ENCODE measurements at places on chromosomes 16 and 17.

GRCh38 chr17:48244814-48245213, 137.2 kb downstream of the SNX11 start:
- no peaks in the 10 kb centered on the region for H3K36me3 ChIP-seq
- H3K27me3 ChIP-seq, result no peaks in the 10 kb centered on the region
- no peak for DNase-seq
- peak overlapping the region; percentile 2 for H3K4me3 ChIP-seq
- H3K27ac ChIP-seq, result peak overlapping the region; percentile 75
- H3K4me1 ChIP-seq, result peaks cover 83% of the 10 kb centered on the region

DNA sequence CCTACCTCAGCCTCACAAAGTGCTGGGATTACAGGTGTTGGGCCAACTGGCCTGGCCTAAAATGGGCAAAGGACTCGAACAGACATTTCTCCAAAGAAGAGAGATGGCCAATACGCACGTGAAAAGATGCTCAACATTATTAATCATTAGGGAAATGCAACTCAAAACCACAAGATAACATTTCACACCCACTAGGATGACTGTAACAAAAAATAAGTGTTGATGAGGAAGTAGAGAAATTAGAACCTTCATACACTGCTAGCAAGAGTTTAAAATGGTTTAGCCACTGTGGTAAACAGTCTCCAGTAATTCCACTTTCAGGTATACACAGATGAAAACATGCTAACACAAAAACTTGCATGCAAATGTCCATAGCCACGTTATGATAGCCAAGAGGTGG, 5.7 kb downstream of the TMED6 start:
- H3K4me3 ChIP-seq, result no peak overlapping the region
- no peak for DNase-seq
- peaks cover 14% of the 10 kb centered on the region for H3K36me3 ChIP-seq
- no peak overlapping the region for H3K27ac ChIP-seq

DNA sequence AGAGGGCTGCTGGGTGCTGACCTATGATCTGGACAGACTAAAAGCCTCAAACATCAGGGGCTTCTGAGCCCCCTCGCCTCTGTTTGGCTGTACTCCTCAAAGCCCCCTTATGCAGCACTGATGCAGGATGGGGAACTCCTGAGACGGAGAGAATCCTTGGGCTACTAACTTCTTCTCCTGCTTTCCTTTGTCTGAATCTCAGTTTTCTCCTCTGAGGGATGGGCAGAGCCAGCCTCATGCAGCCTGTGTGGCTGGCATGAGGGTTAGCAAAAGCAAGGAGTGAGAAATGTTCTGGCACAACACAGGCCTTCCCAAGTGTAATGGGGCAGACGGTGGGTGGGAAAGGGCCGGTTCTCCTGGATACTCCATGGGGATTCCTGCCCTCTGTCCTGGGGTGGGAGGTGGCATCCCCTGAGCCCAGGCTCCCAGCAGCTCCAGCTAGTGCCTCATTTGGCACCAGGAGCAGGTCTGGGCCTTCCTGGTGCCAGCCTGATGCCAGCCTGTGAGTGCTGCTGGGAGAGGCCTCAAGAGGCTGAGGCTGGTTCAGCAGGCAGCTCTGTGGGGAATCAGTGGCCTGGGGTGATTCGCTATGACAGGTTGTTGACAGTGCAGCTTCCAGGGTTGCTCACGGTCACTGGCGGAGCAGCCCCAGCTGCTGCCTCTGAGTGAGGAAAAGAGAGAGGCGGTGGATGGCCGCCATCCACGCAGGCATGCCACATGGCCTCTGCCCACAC, 4.0 kb upstream of the BRD7 start:
- no peak overlapping the region for H3K4me3 ChIP-seq
- H3K36me3 ChIP-seq, result no peaks in the 10 kb centered on the region
- no peak for DNase-seq
- no peaks in the 10 kb centered on the region for H3K27me3 ChIP-seq
- peaks cover 4% of the 10 kb centered on the region for H3K4me1 ChIP-seq
- H3K27ac ChIP-seq, result no peak overlapping the region

DNA sequence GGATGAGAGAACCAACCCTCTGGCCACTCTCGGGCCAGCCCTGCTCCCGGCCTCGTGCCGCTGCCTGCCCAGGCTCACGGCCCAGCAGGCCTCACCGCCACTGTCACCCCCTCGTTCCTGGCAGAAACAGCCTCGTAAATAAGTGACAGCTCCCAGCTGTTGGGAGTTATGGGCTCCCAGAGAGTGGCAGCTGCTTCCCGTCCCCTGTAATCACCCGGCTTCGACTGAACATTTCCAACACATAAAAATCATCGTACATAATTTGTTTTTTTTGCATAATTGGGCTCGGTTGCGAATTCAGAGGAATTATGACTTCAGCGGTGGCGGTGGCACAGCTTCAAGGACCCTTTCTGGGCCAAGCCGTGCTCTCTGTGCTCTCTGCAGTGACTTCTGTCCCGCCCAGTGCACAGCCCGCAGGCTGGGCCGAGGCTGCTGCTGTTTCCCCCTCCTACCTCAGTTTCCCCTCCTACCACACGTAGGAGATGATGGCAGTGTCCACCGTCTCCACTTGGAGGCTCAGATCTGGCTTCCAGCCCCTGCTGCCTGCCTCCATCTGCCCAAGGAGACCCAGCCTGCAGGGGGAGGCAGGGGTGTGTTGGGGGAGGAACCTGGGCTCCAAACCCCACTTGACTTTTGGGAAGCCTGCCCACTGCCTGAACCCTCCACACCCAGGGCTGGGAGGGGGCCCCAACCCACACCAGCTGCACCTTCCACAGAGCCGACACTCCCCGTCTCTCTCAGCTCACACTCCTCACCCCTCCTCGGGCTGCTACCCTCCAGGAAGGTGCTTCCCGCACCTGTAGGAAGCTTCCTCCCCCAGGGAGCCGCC, 84.9 kb downstream of the RTN4RL1 start:
- no peaks in the 10 kb centered on the region for H3K36me3 ChIP-seq
- no peak overlapping the region for H3K27ac ChIP-seq
- no peak for DNase-seq
- H3K27me3 ChIP-seq, result no peaks in the 10 kb centered on the region
- H3K4me1 ChIP-seq, result no peaks in the 10 kb centered on the region
- H3K4me3 ChIP-seq, result no peak overlapping the region

DNA sequence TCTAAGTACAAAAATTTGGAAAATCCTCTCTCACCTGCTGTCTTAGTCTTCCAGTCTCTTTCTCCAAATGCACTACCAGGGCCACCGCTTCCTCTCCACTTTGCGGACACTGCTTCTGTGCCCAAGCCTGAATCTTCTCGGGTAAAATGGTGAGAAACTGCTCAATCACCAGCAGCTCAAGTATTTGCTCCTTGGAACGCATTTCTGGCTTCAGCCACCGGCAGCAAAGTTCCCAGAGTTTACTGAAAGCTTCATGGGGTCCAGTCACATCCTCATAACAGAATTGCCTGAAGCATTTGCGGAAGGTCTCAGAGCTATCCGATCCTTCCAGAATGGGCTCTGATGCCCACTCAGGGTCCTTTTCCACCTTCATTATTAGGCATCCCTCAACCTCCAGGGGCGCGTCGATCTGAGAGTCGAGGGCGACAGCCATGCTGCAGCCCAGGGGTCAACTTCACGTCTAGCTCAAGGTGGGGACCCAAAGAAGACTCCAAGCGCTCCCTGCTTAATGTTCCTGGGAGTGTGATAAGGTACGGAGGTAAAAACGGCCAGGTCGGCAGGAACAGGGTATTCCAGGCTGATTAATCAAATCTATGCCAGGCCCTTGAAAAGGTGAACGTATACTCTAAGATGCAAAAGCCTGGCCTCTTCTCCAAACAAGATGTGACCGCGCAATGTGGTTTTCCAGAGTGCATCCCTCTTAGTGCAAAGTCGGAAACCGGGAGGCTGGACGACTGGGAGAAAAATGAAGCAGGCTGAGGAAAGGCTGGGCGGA, 763 bp downstream of the ZKSCAN2 start:
- peaks cover 11% of the 10 kb centered on the region for H3K4me1 ChIP-seq
- H3K36me3 ChIP-seq, result peaks cover 19% of the 10 kb centered on the region

DNA sequence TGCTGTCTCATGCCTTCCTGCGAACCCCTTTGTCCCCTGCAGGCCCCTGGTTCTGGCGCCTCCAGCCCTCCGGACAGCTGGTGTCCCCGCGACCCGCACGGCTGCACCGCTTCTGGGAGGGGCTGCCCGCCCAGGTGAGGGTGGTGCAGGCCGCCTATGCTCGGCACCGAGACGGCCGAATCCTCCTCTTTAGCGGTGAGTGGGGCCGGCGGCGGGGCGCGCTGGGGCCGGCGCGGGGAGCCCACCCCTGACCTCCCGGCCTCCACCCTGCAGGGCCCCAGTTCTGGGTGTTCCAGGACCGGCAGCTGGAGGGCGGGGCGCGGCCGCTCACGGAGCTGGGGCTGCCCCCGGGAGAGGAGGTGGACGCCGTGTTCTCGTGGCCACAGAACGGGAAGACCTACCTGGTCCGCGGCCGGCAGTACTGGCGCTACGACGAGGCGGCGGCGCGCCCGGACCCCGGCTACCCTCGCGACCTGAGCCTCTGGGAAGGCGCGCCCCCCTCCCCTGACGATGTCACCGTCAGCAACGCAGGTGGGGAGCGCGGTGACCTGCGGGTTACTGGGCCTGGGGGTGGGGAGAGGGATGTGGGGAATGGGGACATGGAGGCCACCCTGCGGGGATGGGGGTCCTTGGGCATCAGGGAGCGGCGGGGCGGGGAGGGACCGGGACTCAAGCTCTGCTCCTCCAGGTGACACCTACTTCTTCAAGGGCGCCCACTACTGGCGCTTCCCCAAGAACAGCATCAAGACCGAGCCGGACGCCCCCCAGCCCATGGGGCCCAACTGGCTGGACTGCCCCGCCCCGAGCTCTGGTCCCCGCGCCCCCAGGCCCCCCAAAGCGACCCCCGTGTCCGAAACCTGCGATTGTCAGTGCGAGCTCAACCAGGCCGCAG, 7.1 kb upstream of the IL32 start:
- DNase-seq, result peak; percentile 35
- H3K36me3 ChIP-seq, result no peaks in the 10 kb centered on the region

DNA sequence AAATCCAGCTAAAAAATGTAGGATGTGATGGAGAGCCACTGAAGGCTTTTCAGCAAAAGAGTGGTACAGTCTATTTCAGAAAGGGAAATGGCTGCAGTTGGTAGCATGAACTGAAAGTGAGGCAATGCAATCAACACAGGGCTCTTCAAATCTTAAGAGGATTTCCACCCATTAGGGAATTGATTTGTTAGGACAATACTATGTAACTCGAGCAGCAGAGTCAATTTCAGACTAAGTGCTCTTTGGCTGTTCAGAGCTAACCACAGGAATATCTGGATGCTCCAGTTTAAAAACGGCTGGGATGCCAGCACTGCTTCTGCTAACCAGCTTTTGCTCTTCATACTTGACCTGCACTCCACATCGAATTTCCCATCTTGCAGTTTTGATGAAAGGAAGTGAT, 24.6 kb downstream of the CACNG1 start:
- H3K4me1 ChIP-seq, result no peaks in the 10 kb centered on the region
- no peak overlapping the region for H3K4me3 ChIP-seq
- no peaks in the 10 kb centered on the region for H3K27me3 ChIP-seq
- no peak overlapping the region for H3K27ac ChIP-seq

GRCh38 chr17:71727723-71728122, 393.1 kb upstream of the SOX9 start:
- H3K27me3 ChIP-seq, result no peaks in the 10 kb centered on the region
- no peak overlapping the region for H3K27ac ChIP-seq
- H3K4me1 ChIP-seq, result no peaks in the 10 kb centered on the region
- DNase-seq, result no peak
- H3K36me3 ChIP-seq, result no peaks in the 10 kb centered on the region
- H3K4me3 ChIP-seq, result no peak overlapping the region

DNA sequence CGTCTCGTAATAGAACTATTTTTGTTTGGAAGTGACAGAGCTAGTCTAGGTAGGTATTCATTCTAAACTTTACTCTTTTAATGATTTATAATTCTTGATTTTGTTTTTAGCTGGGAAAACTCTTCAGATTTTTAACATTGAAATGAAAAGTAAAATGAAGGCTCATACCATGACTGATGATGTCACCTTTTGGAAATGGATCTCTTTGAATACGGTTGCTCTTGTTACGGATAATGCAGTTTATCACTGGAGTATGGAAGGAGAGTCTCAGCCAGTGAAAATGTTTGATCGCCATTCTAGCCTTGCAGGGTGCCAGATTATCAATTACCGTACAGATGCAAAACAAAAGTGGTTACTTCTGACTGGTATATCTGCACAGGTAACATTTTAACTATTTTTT, 27.6 kb downstream of the CLTC start:
- no peaks in the 10 kb centered on the region for H3K27me3 ChIP-seq
- H3K36me3 ChIP-seq, result peaks cover 72% of the 10 kb centered on the region
- H3K27ac ChIP-seq, result no peak overlapping the region
- no peak overlapping the region for H3K4me3 ChIP-seq

DNA sequence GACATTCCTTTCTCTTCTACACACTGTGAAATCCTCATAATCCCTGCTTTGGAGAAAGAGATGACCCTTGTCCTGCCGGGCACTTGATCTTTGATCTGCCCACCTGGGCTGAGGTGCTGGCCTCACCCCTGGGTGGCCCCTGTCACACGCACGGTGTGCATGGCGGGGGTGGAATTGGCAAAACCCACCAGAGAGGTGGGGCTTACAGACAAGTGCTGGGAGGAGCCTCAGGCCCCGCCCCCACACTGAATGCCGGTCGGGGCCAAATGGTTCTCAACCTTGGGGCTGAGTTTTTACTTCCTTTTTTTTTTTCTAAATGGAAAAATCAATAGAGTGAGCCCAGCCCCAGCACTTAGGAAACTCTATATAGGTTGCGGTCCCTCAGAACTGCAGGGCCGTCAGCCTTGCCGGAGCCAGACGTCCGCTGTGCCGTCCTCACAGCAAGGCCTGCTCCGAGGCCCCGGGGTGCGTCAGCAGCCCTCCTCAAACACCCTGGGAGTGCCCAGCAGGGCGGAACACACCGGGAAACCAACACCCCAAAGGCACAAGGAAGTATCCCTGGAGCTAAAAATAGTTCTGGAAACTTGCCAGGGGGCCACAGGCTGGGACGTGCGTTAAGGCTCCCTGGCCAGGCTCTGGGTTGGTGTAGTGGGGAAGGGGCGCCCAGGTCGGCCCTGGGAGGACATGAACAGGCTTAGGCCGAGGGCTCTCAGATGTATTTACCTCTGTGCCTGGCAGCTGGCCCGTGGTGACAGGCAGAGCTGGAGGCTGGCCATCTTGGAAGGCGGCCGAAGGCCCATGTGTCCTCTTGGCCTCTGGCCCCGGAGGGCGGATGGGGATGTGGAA, 11.0 kb downstream of the GPRC5C start:
- H3K27ac ChIP-seq, result peak overlapping the region; percentile 84
- peaks cover 17% of the 10 kb centered on the region for H3K36me3 ChIP-seq
- H3K4me1 ChIP-seq, result peaks cover 24% of the 10 kb centered on the region

GRCh38 chr16:51523400-51523799, 372.3 kb upstream of the SALL1 start:
- H3K27me3 ChIP-seq, result no peaks in the 10 kb centered on the region
- no peak overlapping the region for H3K4me3 ChIP-seq
- DNase-seq, result no peak
- H3K4me1 ChIP-seq, result no peaks in the 10 kb centered on the region
- no peak overlapping the region for H3K27ac ChIP-seq

GRCh38 chr17:77373299-77374169, 232.8 kb downstream of the SEC14L1 start:
- no peaks in the 10 kb centered on the region for H3K36me3 ChIP-seq
- H3K27ac ChIP-seq, result no peak overlapping the region
- no peaks in the 10 kb centered on the region for H3K27me3 ChIP-seq
- DNase-seq, result no peak
- H3K4me3 ChIP-seq, result no peak overlapping the region
- H3K4me1 ChIP-seq, result peaks cover 2% of the 10 kb centered on the region
